ENCODE measurements at places on chromosomes 16 and 17. TPM values are rescaled to one million over a fixed set of nuclear protein-coding genes. Genes with fewer than 3 reads are reported as not detected.

The MSI2 gene
- total RNA-seq = 26.8 TPM

The WNK4 gene
- 0.44 TPM for total RNA-seq

The SYNGR3 gene
- total RNA-seq = 0.86 TPM

The TOM1L1 gene
- total RNA-seq = 21.8 TPM
